Stimulated activated CD4-positive, alpha-beta T cell treated with anti-CD3 and anti-CD28 coated beads, Interleukin-1b, Interleukin-23, amount 100 ng/mL, for 1 hour (primary cell): ENCODE measurements at places on chromosomes 13 and 19.

- DNase-seq: no peak
Observed at GRCh38 chr13:49636705-49637104, 8.4 kb downstream of the ARL11 start.

DNA sequence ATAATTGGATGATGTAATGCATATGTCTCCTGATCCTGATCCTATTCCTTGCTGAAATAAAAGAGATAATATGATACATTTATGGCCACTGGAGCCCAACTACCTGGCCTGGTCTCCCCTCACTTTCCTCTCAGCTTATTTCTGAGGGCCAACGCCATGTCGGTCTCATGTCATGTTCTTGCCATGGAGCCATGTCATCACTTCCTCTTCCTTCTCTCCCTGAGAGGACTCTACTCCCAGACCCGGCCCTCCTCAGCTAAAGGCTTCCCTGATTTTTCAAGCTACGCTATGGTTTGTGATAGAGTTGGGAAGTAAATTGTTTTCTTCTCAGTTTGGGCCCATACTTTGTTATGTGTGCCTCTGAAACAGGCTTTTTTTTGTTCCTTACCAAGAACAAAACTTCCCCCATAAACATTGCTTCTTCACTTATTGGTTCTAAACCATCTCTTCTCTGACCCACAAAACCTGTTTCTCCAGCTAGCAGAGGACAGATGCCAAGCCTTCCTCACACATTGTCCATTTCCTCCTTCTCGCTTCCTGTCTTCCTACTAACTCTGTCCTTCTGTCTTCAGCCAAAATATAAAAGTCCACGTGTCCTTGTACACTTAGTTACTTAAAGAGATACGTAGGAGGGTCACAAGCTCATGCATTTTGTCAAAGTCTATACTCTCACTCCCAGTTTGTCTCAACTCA is 319.9 kb upstream of the DACH1 start:
- no peak for DNase-seq

- DNase-seq: no peak
Observed at GRCh38 chr19:1357531-1358109, 26.1 kb upstream of the NDUFS7 start.

DNA sequence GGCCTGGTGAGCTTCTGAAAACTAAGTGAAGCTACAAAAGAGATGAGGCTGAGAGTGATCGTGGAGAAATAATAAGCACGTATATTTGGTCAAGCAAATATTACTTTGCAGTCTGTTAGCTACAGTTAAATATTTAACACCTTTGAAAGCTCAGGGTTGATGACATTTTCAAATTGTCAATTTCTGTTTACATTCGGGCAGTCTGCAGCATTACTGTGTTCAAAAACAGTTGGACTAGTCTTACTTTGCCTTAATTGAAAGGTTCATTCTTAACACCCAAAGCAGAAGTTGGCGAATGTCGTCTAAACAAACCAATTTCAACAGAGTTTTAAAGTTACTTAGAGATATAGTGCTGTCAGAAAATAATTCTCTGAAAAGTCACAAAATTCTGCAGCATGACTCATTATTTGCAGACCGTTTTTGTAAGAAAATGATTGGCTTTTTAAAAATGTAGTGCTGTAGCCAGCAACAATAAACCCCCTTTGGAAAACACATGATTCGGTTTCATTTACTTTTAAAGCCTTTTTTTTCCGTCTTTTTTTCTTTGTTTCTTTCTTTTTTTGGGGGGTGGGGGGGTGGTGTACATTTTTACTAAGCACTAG is 549.0 kb downstream of the GPC6 start:
- no peak for DNase-seq
